ENCODE measurements at places on chromosomes 7 and 10.

DNA sequence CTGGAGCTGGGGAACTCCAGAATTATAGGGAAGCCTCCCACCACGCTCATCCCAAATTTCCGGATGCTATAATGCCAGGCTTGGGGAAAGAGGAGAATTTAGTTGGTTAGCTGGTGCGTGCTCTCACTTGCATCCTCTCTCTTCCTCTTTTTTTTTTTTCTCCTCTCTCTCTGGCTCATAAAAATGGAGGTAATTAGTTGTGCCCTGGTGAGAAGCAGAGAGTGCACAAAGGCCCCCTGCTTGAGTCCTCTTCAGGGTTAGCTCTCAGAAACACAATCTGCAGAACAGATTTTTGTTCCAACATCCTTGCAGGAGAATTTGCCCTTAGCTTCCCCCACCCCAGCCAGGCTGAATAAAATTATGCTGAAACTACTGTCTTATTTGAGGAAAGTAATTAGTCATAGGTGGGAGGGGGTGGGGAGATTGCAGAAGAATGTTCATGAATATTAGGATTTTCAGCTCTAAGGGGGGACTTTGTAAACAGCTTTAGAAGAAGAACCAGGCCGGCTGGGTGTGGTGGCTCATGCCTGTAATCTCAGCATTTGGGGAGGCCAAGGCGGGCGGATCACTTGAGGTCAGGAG, 7.6 kb downstream of the SERPINE1 start:
- no peak for DNase-seq

- peak; percentile 38 for DNase-seq
Measured at GRCh38 chr7:56033671-56034432, 17.4 kb downstream of the PSPH start.

- DNase-seq = no peak
Measured at GRCh38 chr10:91607646-91608403, 25.0 kb downstream of the PPP1R3C start.

- no peak for DNase-seq
Measured at GRCh38 chr7:64907641-64908326, 4.7 kb downstream of the ZNF273 start.

DNA sequence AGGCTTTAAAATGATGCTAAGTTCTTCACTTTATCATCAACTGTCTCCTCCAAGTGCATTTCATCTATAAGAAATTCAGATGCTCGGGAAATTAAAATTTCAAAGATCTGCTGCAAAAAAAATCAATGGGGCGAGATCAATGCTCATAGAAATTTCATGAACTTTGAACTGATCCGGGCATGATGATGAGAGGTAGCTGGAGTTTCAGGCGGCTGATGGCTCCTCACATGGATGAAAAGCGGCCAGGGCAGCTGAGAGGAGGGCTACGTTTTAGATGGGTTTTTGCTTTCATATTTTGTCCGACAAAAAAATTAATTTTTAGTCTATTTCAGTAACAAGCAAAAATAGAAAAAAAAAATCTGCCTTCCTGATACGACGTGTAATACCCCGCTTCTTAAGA, 109.9 kb downstream of the EBF3 start:
- DNase-seq = no peak

- DNase-seq = no peak
Measured at GRCh38 chr10:63283093-63283492, 150.0 kb downstream of the NRBF2 start.

DNA sequence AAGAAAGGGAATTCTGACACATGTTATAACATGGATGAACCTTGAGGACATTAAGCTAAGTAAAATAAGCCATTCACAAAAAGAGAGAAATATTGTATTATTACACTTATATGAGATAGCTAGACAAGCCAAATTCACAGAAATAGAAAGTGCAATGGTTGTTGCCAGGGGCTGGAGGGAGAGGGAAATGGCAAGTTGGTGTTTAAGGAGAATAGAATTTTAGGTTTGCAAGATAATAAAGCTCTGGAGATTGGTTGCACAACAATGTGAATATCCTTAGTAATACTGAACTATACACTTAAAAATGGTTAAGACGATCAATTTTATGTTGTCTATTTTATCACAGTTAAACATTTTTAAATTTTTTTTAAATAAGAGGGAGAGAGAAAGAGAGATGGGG, 25.0 kb upstream of the ADD3 start:
- DNase-seq = no peak

- no peak for DNase-seq
Measured at GRCh38 chr7:92856436-92856835, 20.1 kb upstream of the CDK6 start.

DNA sequence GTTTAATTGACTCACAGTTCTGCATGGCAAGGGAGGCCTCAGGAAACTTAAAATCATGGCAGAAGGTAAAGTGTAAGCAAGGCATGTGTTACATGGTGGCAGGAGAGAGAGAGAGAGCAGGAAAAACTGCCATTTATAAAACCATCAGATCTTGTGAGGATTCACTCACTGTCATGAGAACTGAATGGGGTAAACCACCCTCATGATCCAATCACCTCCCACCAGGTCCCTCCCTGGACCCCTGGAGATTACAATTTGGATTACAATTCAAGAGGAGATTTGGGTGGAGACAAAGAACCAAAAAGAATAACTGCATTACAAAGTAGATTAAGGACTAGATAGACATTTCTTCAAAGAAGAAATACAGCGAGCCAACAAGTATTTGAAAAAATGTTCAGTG, 324.1 kb downstream of the THSD7A start:
- DNase-seq = no peak

- DNase-seq = no peak
Measured at GRCh38 chr7:91243591-91244301, 20.5 kb upstream of the FZD1 start.

- no peak for DNase-seq
Measured at GRCh38 chr7:21373031-21373430, 54.9 kb upstream of the SP4 start.

GRCh38 chr10:15795036-15795792, 65.1 kb downstream of the MINDY3 start:
- no peak for DNase-seq

DNA sequence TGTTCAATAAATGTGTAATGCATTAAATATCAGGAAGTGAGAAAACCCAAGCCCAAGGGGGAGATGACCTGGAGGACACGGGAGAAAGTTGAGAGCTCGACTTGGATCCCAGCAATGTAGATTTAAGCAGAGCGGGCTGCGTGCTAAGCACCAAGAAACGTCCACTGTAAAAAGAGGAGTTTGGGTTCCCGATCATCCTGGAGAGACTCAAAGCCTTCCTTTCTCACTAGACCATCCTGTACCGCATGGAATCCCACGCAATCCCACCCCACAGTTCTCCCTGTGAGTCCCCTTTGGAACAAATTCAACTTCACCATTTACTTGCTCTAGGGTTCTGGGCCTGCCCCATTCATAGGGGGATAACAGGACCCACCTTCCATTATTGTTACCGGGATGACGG, 2.4 kb downstream of the TRPV6 start:
- DNase-seq = no peak
